ENCODE measurements at places on chromosomes 16 and 17.
A peak's percentile ranks its signal among the peaks of the same experiment; 100 is the strongest.

DNA sequence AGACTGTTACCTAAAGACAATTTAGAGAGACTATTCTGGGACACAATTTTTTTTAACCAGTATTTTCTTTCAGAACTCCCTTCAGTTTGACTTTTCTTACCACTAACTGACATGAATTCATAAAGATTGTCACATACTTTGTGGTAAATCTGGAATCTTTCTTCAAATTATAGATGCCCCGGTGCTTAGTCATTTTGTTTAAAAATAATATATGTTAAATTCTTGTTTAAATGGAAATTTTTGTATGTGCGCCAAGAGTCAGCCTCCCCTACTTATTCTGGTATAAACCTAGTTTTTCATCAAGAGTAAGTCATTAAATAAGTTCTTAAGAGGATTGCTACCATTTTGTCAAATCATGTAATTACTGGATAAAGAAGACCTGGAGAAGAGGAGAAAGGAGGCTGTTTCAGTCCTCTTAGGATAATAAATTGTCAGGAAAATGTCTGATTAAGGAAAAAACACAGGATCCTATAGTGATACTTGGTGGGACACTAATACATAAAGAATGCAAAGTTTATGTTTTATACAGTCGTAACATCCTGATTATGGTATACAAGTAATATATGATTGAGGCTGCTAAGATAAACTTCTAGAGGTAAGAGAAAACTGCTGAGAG lies 424.4 kb downstream of the PMP22 start:
- no peak for DNase-seq

DNA sequence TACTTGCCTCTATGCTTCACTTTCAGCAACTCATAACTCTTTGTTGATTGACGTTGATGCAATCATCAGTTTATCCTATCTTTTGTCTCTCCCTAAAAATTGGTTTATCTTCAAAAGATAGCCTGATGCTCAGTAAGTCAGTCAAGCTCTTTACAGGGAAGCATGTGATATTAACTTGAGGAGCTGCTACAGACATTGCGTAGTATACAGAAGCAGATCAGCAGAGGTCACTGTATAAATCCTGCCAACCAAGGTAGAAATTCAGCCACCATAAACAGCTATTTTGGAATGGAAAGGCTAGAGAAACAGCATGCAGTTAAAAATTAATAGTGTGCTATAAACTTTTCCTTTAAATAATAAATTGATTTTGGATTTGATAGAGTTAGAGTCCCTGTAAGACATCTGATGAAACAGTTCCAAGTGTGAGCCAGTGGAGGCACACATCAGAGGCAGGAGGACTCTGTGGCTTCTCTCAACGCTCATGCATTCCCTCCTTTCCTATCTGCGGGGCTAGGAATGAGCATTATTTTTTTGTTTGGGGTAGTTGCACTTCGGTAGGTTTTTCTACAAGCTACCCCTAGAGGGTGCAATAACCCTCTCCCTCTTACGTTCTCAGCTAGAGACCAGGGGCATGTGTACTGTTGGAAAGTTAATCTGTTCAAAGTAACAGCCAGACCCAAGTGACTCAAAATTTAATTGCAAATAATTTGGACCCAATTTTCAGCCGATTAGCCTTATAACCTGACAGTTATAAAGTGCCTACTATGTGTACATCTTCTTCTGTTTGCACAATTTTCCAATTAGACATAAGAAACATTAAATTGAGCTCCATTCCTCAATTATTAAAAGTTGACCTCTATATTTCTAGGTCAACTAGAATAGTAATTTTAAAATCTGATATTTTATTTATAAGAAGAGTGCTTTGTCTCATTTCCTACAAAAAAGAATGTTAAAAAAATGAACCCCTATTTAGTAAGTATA lies 647.7 kb upstream of the SOX9 start:
- no peak for DNase-seq

- no peak for DNase-seq
These were observed 32.6 kb downstream of the CTCF start for GRCh38 chr16:67594956-67595355.

DNA sequence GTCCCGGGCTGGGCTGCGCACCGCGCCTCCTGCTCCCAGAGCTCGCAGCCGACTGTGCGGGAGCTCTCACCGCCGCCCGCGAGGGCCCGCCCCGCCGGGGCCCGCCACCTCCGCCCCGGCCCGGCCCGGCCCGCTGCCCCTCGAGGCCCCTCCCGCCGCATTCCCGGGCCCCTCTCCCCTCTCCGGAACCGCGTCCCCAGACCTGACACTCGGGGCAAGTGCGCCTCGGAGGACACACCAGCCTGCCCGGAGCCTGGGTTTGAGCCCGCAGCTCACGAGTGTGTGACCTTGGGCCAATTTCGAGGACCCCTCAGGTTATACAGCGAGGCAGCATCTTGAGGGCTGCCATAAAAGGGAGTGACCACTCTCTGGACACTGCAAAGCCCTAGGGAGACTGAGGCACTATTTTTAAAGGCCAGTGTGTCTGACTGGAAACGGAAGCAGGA lies 2.0 kb upstream of the GRIN2C start:
- DNase-seq: no peak

GRCh38 chr16:56938664-56939513 lies 6.9 kb downstream of the HERPUD1 start:
- peak; percentile 42 for DNase-seq

DNA sequence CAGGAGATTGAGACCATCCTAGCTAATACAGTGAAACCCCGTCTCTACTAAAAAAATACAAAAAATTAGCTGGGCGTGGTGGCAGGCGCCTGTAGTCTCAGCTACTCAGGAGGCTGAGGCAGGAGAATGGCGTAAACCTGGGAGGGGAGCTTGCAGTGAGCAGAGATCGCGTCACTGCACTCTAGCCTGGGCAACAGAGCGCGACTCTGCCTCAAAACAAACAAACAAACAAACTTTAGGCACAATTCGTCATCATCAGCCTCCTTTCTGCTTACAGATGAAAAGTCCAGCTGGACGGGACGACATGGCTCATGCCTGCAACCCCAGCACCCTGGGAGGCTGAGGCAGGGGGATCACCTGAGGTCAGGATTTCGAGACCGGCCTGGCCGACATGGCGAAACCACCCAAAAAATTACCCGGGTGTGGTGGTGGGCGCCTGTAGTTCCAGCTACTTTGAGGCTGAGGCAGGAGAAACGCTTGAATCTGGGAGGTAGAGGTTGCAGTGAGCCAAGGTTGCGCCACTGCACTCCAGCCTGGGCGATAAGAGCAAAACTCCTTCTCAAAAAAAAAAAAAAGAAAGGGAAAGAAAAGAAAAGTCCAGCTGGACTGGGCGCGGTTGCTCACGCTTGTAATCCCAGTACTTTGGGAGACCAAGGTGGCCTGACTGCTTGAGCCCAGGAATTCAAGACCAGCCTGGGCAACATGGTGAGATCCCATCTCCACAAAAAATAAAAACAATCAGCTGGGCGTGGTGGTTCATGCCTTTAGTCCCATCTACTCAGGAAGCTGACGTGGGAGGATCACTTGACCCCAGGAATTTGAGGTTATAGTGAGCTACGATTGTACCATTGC lies 1.5 kb upstream of the SPIRE2 start:
- no peak for DNase-seq

DNA sequence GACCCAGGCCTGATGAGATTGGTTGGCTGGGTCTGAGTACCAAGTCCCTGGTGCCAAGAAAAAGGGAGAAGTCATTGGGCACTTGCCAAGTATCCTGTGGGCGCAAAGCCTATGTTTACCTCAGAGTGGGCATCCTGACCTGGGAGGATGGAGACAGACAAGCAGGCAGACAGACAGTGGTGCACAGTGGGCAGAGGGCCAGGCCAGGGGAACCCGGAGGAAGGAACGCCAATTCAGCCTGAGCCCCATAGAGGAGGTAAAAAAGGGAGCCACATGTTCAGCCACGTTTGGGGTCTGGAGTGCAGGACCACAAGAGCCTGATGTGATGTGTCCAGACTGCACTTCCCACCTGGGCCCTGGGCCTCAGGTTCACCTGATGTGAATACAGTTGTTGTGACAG lies 5.4 kb downstream of the PHKG2 start:
- no peak for DNase-seq

DNA sequence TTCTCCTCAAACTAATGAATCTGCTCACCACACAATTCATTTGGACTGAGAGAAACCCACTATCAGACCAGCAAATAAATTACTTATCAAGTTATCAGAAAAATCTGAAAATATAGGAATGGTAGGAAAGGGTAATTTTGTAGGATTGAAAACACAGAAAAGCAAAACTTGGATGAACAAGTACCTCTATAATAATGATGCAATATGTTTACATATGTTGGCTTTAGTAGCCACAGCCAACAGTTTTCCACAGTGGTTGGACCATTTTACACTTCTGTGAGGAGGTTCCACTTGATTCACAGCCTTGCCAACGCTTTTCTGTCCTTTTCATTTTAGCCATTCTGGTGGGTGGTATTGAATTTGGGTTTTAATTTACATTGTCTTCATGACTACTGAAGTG lies 10.6 kb upstream of the GINS3 start:
- no peak for DNase-seq

DNA sequence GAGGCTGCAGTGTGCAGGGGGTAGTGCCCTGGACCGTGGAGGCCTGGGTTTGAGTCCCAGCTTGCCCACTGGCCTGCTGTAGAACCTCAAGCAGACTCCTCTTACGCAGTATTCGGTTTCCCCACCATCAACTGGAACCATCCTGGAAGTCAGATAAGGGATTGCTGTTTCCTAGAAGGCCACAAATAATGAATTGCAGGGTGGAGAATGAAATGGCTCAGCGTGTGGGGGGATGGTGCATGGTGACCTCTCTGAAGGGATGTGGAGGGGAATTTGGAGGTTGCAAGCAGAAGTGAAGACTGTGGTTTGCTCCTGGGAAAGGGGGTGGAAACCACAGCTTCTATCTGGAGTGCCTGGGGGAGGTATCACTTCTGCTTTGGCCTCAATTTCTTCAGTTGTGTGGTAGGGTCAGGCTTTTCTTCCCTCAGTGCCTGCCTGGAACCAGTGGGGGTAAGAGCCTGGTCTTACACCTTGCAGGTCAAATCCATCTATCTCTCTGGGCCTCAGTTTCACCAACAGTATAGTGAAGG lies 1.7 kb downstream of the ADGRG5 start:
- no peak for DNase-seq

DNA sequence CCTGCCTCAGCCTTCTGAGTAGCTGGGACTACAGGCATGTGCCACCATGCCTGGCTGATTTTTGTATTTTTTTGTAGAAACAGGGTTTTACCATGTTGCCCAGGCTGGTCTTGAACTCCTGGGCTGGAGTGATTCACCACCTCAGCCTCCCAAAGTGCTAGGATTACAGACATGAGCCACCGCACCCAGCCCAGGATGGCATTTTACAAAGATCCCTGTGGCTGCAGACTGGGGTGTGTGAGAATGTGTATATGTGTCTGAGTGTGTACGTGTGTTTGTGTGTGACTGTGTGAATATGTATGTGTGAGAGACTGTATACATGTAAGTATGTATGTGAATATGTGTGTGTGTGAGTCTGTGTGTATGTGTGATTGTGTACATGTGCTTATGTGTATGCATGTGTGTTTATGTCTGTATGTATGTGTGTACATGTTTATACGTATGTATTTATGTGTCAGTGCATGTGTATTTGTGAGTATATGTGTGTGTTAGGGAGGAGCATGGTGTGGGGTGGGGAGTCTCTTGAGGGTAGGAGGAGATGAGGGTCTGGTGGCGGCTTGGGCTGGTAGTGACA lies 17.0 kb downstream of the RPTOR start:
- no peak for DNase-seq
